ENCODE measurements at places on chromosomes 6 and 20.

DNA sequence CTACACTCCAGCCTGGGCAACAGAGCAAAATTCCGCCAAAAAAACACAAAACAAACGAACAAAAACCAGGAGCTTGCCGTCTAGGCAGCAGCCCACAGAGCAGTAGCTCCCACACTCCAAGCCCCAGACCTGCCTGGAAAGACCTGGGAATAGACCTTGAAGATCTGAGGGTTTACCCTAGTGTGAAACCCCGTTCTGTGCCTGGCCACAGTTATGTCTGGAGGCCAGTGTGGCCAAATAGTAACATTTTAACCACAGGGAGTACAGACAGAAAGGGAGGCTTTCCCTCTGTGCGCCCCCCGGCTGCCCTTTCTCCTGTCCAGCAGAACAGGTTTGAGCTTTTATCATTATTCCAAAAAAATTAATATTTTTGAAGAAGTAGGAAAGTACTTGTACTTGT lies 172.4 kb downstream of the QKI start:
- DNase-seq: no peak

- no peak for DNase-seq
Observed at GRCh38 chr20:49570828-49571552, 3.1 kb upstream of the PTGIS start.

- no peak for DNase-seq
Observed at GRCh38 chr20:49210101-49210756, 9.0 kb upstream of the DDX27 start.

- DNase-seq: peak; percentile 67
Observed at GRCh38 chr6:158039178-158039557, 57.5 kb downstream of the SYNJ2 start.

DNA sequence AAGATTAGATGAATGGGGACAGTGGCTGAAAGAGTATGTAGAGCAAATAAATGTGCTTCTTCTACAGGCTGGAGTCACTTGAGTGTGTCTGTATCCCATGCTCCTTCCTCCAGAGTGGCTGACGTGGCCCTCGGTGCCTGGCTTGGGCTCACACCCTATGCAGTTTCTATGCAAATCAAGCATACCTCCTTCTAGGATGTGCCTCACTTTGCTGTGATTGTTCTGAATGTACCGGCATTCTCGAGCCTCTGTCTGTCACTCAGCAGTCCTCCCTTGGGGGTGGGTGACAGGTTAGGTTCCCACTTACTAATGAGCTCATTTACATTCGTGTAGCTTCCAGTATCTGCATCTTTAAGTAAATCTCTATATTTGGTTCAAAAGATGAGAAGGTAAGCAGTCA lies 55.1 kb upstream of the HDDC2 start:
- no peak for DNase-seq

GRCh38 chr6:43883847-43884651 lies 114.0 kb downstream of the VEGFA start:
- peak; percentile 82 for DNase-seq

DNA sequence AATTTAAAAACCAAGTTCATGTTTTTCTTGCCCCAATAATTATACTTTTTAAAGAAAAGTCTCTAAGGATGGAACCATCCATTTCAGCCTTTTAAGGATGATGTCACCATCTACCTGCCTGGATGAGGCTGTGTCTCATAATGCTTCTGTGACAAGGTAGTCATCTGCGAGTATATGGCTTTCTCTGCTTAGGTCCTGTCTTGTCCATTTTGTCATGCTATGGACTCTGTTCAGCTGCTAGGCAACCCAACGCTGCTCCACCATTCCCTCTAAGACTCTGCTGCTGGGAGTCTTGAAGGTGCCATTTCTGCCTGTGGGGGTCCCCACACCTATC lies 459.8 kb upstream of the RUNX2 start:
- DNase-seq: no peak

Measured in NB4 (cell line).